ENCODE measurements at places on chromosomes 3 and 15.
A peak's percentile ranks its signal among the peaks of the same experiment; 100 is the strongest.

GRCh38 chr3:60056404-60056803, 1006.6 kb upstream of the CFAP20DC start:
- no peak for DNase-seq

DNA sequence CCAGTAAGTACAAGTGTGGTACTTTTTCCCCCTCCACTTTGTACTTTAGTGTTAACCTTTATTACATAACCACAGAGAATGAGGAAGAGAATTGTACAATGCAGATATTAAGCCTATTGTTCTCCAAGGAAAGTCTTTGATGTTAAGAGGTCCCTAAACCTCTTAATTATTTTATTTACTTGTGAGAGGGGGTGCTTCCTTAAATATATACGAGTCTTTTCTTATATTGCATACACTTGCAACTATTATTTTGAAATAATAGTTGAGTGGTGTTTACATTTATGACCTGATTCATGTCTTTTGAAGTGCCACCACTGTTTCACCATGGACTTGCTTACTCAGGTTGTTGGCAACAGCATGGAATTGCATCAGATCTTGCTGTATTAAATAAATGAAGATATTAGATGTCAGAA, 10.1 kb downstream of the USP3 start:
- no peak for DNase-seq

- DNase-seq, result no peak
Observed at GRCh38 chr3:124567179-124567578, 163.1 kb upstream of the UMPS start.

DNA sequence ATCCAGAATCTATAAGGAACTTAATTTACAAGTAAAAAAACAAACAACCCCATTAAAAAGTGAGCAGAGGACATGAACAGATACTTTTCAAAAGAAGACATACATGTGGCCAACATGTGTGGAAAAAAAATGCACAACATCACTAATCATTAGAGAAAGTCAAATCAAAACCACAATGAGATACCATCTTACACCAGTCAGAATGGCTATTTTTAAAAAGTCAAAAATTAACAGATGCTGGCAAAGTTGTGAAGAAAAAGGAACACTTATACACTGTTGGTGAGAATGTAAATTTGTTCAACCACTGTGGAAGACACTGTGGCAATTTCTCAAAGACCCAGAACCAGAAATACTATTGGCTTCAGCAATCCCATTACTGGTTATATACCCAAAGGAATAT, 830.0 kb upstream of the ALCAM start:
- DNase-seq, result no peak

GRCh38 chr15:98628216-98628615, 20.1 kb upstream of the IGF1R start:
- no peak for DNase-seq

- DNase-seq, result no peak
Observed at GRCh38 chr3:12188328-12188648, 29.6 kb upstream of the TIMP4 start.

GRCh38 chr3:48656061-48656840, 6.4 kb downstream of the CELSR3 start:
- peak; percentile 86 for DNase-seq

DNA sequence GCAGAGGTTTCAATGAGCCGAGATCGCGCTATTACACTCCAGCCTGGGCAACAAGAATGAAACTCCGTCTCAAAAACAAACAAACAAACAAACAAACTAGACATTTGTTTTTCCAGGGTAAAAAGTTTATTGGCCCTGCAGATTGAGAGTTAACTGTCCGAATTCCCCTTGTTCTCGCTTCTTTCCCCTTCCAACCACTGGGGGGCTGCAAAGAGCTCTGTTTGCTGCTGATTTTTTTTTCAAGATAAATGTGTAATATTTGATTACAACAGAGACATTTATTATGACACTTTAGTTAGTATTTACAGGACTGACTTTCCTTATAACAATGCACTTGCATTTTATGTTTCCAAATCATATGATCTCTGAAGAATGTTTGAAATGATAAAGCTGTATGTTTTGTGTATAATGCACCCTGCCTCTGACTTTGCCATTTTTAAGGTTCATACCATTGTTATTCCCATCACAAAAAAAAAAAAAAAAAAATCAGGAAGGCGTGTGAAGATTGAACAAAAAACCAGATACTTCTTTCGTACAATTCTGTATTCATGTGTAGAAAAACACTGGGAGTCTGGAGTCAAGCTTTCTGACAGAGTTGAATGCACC, 2.8 kb downstream of the CLSTN2 start:
- DNase-seq, result peak; percentile 30

DNA sequence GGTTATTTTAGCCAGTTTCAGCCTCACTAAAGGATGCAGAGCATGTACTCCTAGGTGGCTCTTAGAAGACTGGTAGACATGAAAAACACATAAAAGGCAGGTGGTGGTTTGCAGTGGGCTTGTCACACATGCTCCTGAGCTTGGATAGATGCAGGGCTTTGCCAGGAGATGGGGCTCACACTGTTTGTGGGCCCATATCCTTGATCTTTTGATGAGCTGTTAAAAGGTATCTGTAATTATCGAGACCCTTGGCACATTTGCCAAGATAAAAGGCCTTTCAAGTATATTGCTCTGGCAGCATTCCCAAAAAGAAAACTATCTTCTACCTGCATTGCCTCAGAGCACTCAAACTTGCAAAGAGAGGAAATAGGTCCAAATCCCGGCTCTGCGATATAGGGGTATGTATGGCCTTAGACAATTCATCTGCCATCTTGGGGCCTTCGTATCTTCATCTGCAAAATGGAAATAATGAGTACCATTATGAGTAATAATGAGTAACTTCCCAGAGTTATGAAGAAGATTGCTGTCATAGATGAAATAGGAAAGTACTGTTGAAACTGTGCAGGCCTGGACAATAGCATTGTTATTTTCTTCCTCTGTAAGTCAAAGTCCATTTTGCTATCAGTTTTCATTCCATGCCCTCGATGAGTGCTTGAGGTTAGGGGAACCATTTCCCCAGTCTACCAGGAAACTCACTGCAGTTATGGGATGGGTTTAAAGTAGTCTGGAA, 172.7 kb downstream of the SYNPR start:
- no peak for DNase-seq

- DNase-seq, result no peak
Observed at GRCh38 chr15:74339371-74339770, 28.1 kb downstream of the CYP11A1 start.

DNA sequence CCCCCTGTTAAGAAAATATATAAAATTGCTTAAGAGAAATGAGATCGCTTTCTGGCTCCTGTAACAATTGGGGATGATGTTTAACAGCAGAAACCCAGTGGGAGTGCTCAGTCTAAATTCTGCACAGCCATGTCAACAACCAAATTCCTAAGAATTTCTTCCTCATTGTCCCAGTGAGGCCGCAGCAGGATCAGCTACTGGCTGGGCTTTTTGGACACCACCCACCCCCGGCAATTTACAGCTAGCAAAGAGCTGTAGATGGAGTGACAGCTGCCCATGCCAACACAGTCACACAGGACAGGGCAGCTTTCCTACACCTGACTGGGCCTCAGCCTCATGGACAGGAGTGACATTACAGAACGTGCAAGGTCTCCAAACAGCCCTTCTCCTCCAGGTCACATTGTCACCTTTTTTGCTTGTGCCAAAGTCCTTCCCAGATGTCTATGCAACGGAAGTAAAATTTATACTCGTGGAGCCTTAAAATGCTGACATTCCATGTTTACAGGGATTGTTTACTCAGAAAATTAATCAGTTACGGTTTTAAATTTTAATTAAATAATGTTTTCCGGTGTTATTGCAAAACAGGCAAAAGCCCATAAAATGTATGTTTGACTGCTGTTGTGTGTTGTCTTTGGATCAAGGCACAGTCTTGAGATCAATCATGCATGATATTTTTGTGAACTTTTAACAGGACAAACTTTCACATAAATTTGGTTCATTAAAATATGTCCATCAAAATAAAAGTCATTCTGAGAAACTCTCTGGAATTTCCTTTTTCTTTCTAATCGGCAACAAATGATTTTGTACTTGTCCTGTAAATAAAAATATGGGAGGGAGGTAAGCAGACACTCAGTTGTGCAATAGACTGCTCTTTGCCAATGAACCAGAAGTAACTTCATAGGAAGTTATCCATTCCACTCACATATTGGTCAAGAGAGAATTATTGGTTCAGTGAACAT, 943.2 kb downstream of the MCTP2 start:
- no peak for DNase-seq

- no peak for DNase-seq
Observed at GRCh38 chr3:81289676-81290075, 471.8 kb downstream of the GBE1 start.

DNA sequence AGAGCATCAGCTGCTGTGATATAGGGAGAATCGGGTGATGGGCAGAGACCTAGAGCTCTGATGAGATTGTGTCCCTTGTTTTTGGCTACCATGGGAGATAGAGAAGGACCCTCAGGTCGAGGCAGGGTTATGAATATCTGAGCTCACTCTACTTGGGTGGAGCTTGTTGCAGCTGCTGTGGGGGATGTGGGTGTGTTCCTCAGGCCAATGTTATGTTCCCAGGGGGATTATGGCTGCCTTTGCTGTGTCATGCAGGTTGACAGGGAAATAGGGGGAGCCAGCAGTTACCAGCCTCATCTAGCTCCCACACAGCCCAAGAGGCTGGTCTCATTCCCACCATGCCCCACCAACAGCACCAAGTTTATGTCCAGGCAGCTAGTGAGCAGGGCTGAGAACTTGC, 131.5 kb downstream of the TRIM42 start:
- no peak for DNase-seq

DNA sequence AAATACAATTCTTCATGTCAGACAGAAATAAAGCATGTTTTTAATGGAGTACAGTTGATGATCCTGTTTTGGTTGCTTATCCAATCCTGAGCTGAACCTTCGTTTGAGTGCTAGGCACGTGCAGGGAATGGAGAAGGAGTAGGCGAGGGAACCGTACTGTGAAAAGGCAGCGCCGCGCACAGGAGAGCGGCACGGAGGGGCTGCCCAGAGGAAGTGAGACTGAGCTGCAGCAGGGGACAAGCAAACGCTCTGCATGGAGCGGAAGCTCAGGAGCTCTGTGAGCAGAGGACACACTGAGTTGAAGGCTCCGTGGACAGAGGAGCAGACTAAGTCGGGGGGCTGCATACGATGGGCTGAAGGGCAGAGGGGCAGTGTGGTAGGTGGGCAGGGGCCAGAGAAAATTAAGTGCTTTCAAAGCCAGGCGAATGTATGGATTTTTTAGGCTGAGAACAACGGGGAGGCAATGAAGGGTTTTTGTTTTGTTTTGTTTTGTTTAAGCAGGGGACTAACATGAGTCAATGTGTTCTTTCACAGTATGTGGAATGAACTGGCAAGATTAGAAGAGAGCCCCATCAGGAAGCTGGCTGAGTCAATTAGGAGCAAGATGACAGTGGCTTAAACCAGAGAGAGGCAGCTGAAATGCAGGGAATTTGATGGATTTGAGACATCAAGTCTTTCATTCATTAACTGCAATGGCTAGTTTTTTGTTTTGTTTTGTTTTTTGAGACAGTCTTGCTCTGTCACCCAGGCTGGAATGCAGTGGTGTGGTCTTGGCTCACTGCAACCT, 23.8 kb upstream of the TM2D3 start:
- no peak for DNase-seq

GRCh38 chr3:34200576-34200975, 402.1 kb downstream of the PDCD6IP start:
- no peak for DNase-seq

- DNase-seq, result no peak
Observed at GRCh38 chr3:13536432-13536831, 12.5 kb upstream of the FBLN2 start.

DNA sequence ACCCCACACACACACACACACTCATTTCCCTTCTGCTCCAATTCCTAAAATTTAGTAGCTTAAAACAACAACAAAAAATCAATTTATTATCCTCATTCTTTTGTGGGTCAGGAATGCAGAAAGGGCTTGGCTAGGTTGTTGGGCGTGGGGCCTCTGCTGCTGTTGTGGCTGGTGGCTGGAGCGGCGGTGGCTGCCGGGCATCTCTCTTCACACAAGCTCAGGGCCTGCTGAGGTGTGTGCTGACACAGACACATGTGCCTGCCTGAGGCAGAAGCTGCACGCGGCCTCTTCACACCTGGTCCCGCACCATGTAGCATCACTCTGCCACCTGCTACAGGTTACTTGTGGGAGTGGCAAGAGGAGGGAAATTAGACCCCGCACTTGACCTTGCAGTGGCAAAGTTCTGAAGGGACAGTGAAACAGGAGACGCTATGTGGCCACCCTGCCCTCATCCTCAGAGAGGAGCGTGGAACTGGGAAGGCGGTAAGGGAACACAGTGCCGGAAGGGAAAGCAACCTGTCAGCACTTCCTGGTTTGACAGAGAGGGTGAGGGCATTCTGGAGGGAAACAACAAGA, 64.0 kb upstream of the PRR20G start:
- DNase-seq, result no peak

- no peak for DNase-seq
Observed at GRCh38 chr3:32882603-32883025, 64.8 kb downstream of the TRIM71 start.

DNA sequence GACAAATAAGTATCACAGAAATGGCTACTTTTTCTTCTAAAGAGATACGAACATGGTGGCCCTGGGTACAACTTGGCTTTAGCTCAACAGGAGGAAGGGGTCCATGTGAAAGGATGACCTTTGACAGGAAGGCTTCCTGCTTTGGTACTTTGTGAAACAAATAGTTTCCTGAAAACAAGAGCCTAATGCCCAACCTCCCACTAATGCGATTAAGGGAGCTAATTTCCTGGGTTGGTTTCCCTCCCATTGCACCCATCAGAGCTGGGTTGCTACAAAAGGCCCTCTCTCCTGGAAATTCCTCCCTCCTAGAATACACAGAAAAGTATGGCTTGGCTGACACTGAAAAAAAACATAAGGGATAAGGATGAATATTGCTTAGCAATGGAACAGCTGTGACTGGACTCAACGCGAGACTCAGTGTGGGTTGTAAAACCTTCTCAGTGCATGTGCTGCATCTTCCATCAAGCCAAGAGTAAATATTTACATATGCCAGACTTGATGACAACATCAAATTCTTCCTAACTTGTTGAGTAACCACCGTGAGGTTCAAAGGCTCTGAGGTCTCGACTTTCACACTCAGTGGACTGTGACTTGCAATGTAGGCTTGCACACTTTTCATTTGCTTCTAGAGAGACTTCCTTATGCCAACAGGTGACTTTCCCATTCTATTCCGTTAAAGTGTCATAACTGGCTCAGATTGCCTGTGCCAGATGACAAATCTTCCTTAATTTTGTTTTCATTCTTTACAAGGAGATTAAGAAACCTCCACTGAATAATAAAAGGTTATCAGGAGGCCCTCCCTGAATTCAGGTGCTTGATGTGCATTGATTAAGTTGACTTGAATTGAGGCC, 60.1 kb downstream of the ADAMTS9 start:
- DNase-seq, result no peak

DNA sequence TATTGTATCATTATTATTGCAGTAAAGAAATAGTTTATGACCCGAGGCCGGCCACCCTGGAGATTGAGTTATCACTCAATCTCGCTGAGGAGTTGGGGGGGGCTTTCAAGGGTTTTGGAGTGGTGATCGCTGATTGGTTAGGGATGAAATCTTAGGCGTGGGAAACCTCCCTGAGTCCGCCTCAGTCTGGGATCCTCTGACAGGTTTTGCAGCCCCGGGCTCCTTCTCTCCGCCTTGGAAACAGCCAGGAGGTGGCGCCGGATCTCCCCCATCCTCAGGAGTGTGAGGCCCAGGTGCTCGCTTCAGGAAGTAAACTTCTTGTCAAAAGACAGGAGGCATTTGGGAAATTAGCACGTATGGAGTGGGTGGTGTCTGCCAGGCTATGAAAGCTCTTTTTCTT, 41.1 kb upstream of the SEC61A1 start:
- DNase-seq, result no peak

GRCh38 chr3:50378024-50378423, 18.7 kb upstream of the TMEM115 start:
- DNase-seq, result no peak
